ENCODE measurements at places on chromosomes 4 and X.
A peak's percentile ranks its signal among the peaks of the same experiment; 100 is the strongest.

DNA sequence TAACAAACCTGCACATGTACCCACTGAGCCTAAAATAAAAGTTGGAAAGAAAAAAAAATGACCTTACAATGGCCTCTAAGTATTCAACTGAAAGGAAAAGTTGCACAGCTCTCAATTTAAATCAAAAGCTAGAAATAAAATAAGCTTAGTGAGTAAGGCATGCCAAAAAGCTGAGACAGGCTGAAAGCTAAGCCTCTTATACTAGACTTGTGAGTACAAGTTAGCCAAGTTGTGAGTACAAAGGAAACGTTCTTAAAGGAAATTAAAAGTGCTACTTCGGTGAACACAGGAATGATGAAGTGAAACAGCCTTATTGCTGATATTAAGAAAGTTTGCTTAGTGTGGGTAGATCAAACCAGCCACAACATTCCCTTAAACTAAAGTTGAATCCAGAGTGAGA is 707.9 kb upstream of the PITX2 start:
- DNase-seq, result no peak

DNA sequence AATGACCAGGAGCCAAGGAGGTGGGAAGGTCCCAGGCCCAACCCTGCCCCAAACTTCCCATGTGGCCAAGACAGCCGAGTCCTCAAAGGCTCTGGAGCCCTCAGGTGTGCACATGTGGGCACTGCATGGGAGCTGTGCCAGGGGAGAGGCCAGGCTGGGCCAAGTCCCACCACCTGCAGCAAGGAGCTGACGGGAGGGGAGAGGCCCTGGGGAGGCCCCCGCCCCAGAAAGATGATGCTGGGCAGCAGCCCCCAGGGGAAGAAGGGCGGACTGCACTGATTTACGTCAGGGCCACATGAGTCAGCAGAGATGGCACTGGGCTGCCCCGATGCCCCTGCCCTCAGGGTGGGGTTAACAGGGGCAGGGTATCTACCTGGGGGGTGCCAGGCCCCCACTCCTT is 1.4 kb downstream of the L1CAM start:
- DNase-seq, result no peak

GRCh38 chr4:1122505-1122904 is 9.1 kb upstream of the RNF212 start:
- DNase-seq, result no peak

DNA sequence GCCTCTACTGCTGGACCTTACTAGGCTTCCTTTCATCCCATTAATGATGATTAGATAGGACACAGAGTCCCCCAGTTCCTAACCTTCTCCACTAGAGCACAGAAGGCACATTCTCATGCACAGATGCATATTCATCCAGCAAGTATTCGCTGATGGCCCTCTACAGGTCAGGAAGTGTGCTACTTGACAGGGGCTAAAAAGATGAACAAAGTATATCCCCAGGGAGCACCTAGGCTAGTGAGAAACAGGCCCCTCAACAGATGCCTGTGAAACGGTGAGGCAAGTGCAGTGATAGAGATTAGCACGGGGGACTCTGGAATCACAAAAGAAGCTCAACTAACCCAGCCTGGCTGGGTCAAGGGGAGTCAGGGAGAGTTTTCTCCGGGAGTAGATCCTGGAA is 95.8 kb downstream of the MGST2 start:
- DNase-seq, result no peak

- DNase-seq, result no peak
Measured at GRCh38 chrX:69398881-69399280, 105.2 kb upstream of the NALF2 start.

GRCh38 chr4:8047837-8048678 is 108.4 kb upstream of the AFAP1 start:
- DNase-seq, result no peak

- DNase-seq, result no peak
Measured at GRCh38 chr4:142336251-142336934, 509.7 kb downstream of the INPP4B start.

- DNase-seq, result no peak
Measured at GRCh38 chrX:10633722-10634121, 13.3 kb upstream of the MID1 start.

DNA sequence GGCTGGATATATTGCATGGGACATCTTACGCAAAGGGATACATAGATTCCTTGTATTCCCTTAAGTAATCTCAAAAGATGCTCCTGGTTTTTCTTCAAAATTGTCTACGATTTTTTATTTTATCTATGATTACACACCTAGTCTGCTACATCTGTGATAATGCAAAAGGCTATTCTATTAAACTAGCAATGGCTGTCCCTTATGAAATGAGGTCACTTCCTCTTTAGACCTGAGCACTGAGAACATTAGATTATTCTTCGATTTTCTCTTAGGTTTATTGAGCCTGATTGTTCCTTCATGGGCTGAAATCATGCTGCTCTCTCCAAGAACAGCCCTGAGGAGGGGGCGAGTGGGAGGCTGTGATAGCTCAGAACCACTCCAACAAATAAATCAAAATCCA is 126.8 kb upstream of the ENPP6 start:
- no peak for DNase-seq

DNA sequence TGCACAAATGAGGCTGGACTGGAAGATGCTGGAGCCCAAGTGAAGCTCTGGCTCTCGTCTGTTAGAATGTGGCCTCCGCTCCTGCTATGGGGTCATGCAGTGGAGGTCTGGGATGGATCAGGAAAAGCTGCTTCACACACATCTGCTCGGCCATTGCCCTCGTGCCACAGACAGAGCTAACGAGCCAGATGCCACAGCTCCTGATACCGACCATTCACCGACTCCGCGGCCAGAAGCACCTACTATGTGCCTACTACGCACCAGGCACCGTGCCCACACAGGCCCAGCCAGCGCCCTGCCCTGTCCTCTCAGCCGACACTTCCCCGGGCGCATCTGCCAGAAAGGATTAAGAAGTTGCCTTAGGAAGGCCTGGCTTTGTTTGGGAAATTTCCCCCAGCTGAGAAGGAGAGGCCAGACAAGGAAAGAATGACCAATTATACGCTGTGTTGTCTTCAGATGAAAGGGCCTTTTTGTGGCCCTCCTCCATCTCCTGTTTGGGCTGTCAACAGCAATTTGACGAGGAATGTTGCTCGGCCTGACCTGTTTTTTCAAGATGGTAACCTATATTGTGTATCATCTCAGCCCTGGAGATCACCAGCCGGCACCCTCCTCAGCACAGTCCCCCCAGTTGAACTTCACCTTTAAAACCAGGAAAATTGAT is 34.3 kb downstream of the HMX1 start:
- DNase-seq, result no peak

DNA sequence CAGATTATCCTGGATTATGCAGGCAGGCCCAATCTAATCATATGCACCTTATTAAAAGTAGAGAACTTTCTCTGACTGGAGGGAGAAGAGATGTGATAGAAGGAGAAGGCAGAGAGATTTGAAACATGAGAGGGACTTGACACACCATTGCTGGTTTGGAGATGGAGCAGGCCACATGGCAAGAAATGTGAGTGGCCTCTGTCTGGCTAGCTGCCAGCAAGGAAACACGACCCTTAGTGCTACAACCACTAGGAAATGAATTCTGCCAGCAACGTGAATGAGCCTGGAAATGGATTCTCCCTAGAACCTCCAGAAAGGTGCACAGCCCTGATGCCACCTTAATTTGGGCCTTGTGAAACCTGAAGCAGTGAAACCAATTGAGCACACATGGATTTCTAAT is 79.5 kb upstream of the MBNL3 start:
- DNase-seq, result no peak

GRCh38 chr4:164952551-164952950 is 24.9 kb downstream of the TRIM61 start:
- DNase-seq, result no peak

GRCh38 chr4:8502836-8503585 is 62.4 kb downstream of the TRMT44 start:
- DNase-seq, result no peak

DNA sequence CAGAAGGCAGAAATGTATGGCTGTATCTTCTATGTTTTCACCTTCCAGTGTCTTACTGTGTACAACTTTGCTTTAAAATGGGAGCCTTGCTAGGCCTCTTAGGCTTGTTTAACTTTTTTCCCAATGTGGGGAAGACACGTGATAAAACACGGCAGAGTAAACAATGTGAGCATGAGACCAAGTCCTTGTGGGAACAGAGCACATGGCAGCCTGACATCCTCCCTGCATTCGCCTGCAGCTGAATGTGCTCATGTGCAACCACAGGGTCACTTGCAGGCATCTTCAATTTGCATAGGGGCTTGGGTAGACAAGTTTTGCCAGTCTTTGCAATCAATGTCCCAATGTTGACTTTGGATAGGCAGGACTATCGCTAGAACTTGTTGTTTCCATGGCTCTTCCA is 91.8 kb downstream of the CCNG2 start:
- no peak for DNase-seq

- no peak for DNase-seq
Measured at GRCh38 chr4:710116-710515, 4.5 kb downstream of the PCGF3 start.

DNA sequence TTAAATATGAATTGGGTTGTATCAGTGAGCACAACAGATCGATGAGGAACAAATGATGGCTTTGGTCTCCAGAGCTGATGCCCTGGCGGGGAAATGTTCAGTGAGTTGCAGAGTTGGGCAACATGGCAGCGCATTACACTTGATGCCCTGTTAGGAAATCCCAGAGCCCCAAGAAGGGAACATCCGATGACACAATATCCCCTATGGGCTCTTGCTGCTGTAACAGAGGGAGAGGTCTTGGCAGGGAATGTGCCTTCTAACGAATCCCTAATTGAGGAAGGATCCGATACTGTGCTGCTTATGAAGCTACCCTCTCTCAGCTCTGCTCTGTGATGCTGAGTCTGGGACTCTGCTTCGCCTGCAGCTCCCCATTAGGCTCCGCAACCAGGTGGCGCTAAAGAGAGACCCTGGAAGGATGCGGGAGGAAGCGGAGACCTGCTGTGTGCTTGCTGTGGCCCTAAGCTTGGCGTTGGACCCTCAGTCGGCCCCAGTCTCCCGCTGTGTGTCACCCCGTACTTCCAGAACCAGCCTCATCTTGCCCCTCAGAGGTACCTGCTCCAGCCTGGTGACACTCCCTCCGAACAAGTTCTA is 38.9 kb downstream of the PDHA1 start:
- peak; percentile 31 for DNase-seq

DNA sequence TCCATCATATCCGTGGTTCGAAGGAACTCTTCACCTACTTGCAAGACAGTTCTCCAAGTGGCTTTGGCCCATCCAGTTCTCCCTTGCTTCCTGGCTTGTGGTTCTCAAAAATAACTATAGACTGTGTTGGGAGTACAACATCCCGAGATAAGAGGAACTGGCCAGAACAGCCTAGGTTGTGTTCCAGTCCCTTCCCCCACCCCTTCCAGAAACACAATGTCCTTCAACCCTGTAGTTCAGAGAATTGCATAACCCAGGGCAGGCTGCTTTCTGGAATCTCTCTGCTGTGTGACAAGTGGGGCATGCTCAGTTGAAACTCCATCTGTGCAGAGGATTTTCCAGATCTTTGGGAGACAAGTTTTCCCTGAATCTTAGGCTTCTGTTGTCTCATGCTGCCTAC is 206.5 kb downstream of the PCDH10 start:
- DNase-seq, result no peak

DNA sequence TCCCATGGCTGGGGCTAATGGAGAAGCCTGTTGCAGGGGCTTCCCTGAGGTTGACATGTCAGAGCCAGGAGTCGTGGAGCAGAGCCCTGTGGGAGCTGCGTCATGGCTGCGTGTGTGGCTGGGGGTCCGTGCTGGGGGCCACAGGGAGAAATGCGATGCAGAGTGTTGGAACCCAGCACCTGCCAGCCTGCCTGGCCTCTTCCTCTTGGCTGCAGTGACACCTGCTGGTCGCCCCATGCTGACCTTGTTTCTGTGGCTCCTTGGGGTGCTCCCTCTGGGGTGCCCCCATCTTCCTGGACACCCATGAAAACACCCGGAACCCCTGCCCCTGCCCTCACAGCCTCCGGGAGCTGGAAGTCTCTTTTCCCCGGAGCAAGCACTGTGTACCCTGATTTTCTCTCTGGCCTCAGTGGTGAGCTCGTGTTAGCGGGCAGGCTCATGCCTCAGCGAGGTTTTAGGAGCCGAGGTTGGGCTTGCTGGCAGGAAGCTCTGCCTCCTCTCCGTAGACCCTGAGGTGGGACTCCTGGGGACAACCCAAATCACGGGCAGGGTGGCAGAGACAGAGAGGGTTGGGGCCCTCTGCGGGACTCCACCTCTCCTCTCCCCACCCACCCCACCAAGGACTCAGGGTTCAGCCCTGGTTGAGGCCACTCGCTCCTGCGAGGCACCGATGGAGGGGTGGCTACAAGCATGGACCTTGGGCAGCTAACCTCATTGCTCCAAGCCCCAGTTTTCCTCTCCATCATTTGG is 103.7 kb downstream of the SORCS2 start:
- no peak for DNase-seq

DNA sequence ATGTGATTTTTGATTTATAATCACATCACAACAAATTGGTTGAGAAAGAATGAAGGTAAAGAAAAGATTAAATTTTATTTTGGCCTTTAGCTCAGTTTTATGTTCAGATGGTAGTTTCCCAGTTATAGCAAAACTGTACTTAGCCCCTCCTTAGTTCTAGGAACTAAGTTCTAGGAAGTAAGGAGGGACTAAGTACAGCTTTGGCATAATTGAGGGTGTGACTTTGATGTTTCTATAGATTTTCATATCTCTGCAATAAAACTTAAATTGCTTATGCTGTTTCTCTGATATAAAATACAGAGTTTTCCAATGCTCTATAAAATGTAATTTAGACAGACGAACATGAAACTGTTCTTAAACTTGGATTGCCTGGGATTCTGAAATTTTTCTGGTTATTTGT is 46.6 kb upstream of the SLC4A4 start:
- no peak for DNase-seq

- no peak for DNase-seq
Measured at GRCh38 chr4:34105311-34105710, 2139.0 kb downstream of the ARAP2 start.

DNA sequence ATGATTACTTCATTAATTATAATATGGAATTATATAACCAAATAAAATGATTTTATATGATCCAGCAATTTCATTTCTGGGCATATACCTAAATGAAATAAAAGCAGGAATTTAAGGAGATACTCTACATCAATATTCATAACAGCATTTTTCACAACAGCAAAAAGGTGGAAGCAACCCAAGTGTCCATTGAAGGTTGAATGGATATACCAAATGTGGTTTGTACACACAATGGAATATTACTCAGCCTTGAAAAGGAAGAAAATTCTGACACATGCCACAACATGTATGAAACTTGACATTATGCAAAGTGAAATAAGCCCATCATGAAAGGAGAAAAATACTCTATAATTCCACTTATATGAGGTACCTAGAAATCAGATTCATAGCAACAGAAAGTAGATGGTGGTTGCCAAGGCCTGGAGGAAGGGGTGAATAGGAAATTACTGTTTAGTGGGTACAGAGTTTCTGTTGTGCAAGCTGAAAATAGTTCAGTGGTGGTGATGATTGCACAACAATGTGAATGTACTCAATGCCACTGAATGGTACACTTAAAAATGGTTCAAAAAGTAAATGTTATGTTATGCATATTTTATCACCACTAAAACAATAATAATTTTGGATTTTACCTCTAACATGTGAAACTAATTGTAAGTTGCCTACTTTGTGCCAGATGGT is 471.5 kb downstream of the SPRY1 start:
- no peak for DNase-seq

- no peak for DNase-seq
Measured at GRCh38 chr4:52187603-52188002, 136.5 kb downstream of the SPATA18 start.
